Sigmoid colon (tissue), 7 donors: ENCODE measurements at places on chromosomes 13 and 19. TPM values are rescaled to one million over a fixed set of nuclear protein-coding genes. Genes with fewer than 3 reads are reported as not detected.

Gene RB1
- 35.6 TPM for total RNA-seq

GRCh38 chr19:13782537-13782936 lies 8.3 kb downstream of the C19orf53 start:
- no peaks in the 10 kb centered on the region for H3K27me3 ChIP-seq
- H3K4me1 ChIP-seq, result no peaks in the 10 kb centered on the region
- no peak for DNase-seq

DNA sequence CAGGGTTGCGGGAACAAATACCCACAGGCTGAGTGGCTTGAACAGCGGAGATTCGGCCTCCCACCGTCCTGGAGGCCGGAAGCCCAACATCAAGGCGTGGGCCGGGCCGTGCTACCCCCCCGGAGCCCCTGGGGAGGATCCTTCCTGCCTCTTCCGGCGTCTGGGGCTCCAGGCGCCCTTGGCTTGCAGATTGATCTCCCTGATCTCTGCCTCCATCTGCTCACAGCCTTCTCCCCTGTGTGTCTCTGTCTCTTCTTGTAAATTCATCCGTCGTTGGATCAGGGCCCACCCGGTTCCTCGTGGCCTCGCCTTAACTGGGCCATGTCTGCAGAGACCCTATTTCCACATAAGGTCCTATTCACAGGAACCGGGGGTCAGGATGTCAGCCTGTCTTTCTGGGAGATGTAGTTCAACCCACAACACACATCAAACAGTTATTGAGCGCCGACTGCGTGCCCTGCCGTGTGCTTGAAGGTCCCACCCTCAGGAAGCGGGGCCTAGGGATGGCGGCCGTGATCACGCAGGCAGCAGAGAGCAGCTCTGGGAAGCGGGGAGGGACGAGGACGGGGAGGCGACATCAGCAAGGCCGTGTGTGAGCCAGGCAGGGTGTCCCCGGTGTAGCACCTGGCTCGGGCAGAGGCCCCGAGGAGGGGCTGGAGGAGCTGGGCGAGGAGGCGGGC lies 21.3 kb downstream of the HCN2 start:
- no peaks in the 10 kb centered on the region for H3K36me3 ChIP-seq
- no peak overlapping the region for H3K4me3 ChIP-seq
- no peak for DNase-seq
- no peak overlapping the region for H3K27ac ChIP-seq
- H3K4me1 ChIP-seq, result peaks cover 7% of the 10 kb centered on the region
- H3K27me3 ChIP-seq, result no peaks in the 10 kb centered on the region

- H3K36me3 ChIP-seq, result no peaks in the 10 kb centered on the region
- H3K27me3 ChIP-seq, result no peaks in the 10 kb centered on the region
- H3K27ac ChIP-seq, result no peak overlapping the region
- H3K4me1 ChIP-seq, result no peaks in the 10 kb centered on the region
- no peak overlapping the region for H3K4me3 ChIP-seq
These were observed 376.9 kb downstream of the FGF9 start for GRCh38 chr13:22047785-22048104.

DNA sequence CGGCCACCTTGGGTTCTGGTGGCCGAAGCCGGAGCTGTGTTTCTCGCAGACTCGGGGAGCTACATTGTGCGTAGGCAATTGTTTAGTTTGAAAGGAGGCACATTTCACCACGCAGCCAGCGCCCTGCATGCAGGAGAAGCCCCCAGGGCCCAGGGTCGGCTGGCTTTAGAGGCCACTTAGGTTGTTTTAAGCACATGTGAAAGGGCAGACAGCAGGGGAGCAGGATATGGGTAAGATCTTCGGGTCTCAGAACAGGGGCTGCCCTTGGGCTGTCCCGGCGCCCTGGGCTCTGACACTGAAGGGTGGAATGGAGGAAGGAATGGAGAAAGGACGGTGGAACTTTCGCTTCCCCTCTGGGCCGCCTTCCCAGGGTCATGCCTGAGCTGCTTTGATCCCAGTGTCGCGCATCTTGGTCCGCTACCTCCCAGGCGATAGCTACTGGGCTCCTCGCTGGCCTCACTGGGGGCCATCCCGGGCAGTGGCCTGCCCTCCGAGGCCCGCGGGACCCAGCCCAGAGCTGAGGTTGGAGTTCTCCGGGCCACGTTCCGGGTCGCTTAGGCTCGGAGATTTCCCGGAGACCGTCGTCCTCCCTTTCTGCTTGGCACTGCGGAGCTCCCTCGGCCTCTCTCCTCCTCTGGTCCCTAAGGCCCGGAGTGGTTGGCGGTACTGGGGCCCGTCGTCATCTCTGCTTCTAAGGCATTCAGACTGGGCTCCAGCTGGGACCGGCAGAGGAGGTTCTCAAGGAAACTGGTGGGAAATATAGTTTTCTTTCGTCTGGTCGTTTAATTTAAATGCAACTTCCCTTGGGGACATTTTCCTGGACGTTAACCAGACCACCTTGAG lies 4.3 kb upstream of the POU4F1 start:
- H3K36me3 ChIP-seq, result no peaks in the 10 kb centered on the region
- no peak overlapping the region for H3K4me3 ChIP-seq
- no peak for DNase-seq
